ENCODE measurements at places on chromosomes 2 and 18.

GRCh38 chr2:127776122-127776780 lies 34.7 kb downstream of the WDR33 start:
- DNase-seq: no peak

- DNase-seq: no peak
Observed at GRCh38 chr2:71747559-71747958, 294.2 kb downstream of the DYSF start.

DNA sequence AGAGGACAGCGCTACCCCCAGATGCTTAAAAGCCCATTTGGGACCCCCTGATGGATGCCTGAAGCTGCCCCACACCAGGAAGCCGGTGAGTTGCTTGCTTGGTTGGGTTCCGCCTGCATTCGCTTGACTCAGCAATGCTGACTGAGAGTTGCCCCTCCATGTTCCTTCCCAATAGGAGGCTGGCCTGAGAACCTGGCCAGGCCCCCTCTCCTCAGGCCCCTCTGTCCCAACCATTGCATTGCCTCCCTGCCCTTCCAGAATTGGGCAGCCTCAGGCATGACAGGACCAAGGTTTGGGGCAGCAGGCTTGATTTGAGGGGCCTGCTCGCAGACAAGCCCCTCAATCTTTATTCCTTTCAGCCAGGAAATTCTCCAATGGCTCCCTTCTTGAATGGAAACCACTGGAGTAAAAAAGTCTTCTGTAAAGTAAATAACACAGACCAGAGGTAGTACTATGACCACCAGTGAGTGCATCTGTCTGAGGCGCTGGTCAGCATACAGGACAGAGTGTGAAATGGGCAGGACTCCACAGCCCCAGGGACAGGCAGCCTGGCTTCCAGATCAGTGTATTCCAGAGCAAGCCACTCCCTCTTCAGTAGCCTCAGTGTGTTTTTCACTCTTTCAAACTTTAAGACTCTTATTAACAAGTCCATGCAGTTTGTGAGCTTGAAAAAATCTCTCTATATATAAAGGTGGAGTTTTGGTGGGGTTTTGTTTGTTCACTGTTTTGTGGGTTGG lies 104.7 kb downstream of the C1QL2 start:
- no peak for DNase-seq

GRCh38 chr18:40863801-40864200 lies 1091.2 kb upstream of the PIK3C3 start:
- DNase-seq: no peak

GRCh38 chr2:16115291-16115690 lies 174.9 kb downstream of the MYCN start:
- DNase-seq: no peak

Measured in COR-L47 (cell line).